Breast epithelium (tissue), 4 donors: ENCODE measurements at places on chromosomes 6 and 20.
A peak's percentile ranks its signal among the peaks of the same experiment; 100 is the strongest.

- no peaks in the 10 kb centered on the region for H3K4me1 ChIP-seq
- DNase-seq: no peak
- no peak overlapping the region for H3K27ac ChIP-seq
Observed at GRCh38 chr6:74447013-74447412, 751.0 kb downstream of the CD109 start.

DNA sequence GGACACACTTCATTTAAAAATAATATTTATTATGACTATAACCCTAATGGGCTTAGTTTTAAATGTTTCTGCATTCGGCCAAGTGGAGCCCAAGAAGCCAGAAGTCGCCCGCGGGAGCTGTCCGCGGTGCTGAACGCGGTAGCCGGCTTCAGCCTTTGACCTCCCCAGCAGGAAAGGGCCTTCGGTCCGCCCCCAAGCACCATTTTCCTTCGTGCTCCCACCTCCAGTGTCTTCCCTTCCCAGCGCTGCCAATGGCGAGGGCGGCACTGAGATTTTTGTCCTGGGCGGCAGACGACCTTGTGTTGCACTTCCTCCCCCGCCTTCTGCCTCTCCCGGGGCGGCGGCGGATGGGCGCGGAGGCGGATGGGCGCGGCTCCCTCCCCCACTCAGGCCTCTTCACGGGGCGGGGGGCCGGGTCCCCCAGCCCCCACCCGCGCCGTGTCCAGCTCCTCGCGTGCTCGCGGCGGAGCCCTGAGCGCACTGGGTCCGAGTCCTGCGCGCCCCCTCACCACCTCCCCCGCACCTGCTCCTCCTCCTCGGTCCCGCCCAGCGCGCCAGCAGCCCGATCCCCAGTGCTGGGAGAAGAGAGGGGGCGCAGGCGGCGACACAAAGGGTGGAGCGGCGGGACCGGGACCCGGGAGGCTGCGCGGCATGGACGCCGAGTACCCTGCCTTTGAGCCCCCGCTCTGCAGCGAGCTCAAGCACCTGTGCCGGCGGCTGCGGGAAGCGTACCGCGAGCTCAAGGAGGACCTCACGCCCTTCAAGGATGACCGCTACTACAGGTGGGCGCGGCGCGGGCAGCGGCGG lies 23.6 kb upstream of the TMEM181 start:
- H3K4me3 ChIP-seq: peak overlapping the region; percentile 79
- H3K4me1 ChIP-seq: no peaks in the 10 kb centered on the region
- no peak for DNase-seq
- H3K27ac ChIP-seq: no peak overlapping the region

DNA sequence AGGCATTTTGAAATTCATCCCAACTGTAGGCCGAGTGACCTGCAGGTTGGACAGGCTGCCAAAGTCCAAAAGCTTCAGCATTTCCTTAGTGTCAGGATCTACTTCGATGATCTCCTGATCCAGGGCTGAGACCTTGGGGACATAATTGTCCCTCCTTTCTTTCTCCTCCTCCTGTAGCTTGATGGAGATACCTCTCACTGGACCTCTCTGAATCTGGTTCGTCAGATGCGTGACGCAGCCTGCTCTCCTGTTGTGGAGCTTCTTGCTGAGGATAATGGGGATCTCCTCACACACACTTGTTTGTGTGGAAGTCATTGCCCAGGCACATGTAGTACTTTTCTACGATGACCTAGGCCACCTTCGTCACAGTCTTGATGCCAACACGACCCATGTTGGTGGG lies 1.5 kb upstream of the MAS1L start:
- no peaks in the 10 kb centered on the region for H3K4me1 ChIP-seq
- no peaks in the 10 kb centered on the region for H3K27me3 ChIP-seq
- DNase-seq: no peak

DNA sequence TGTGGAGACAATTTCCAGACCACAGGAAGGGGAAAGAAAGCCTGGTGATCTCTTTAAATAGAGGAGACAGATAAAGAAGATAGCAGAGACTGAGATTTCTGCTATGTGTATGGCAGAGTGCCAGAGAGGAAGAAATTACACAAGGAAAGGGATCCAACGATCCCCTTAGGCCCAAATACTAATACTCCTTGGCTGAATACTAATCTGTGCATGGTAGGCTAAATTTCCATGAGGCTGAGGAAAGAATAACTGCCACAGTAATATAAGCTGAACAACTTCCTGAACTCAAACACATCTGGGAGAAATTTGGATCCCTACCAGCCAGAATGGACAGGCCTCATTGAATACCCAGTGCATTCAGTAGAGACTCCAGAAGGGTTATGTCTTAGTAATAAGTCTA lies 83.3 kb upstream of the TNFAIP3 start:
- H3K4me1 ChIP-seq: no peaks in the 10 kb centered on the region
- no peak overlapping the region for H3K4me3 ChIP-seq
- no peak overlapping the region for H3K27ac ChIP-seq
- no peaks in the 10 kb centered on the region for H3K27me3 ChIP-seq
- no peak for DNase-seq

DNA sequence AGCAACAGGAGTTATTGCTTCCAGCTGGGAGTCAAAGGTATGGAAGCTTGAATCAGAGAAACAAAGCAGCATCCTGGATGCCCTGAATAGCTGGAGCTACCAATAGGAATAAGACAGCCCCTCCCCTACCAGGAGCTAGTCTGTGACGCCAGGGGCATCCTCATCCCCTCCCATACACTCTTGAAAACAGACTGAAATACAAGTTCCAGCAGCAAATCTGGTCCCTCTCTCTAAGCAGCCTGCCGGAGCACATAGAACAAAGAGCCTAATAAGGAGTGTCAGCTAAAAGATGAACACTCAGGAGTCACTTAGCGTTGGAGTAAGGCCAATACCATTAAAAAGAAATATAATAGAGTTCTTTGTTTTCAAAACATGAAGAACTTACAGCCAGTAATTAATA lies 25.6 kb downstream of the FILIP1 start:
- no peaks in the 10 kb centered on the region for H3K36me3 ChIP-seq
- no peaks in the 10 kb centered on the region for H3K4me1 ChIP-seq
- H3K4me3 ChIP-seq: no peak overlapping the region
- H3K27me3 ChIP-seq: no peaks in the 10 kb centered on the region
- peak; percentile 29 for DNase-seq

DNA sequence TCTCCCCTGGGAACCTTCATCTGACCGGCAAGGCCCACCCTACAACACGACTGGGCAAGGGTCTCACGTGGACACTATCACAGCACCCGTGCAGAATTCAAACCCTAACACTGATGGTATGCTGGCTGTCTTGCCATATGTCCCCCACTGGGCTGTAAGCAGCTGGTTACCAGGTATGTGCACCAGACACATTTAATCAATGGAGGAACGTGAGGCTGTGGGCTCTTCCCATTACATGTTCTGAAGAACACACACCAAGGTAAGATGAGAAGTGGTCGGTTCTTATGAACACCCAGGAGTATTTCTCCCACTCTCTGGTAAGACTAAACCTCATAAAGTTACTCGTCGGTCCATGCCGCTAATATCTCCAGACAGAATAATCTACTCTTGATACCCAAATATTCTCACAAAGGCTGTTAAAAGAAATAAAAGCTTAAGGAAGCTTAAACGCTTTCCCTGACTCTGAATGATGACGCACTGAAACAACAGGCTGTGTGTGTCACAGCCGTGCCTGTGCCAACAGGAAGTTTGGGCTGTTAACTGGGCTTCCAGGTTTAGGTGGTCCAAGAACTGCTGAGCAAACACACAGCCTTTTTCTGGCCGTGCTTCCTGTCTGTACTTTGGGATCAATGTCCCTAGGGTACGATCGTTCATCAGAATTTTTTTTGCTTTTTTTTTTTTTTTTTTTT lies 75.3 kb downstream of the SLC23A2 start:
- no peaks in the 10 kb centered on the region for H3K27me3 ChIP-seq
- no peak overlapping the region for H3K4me3 ChIP-seq
- DNase-seq: no peak
- no peaks in the 10 kb centered on the region for H3K36me3 ChIP-seq

- H3K4me1 ChIP-seq: no peaks in the 10 kb centered on the region
- no peaks in the 10 kb centered on the region for H3K27me3 ChIP-seq
- no peak for DNase-seq
- no peak overlapping the region for H3K4me3 ChIP-seq
Observed at GRCh38 chr6:33088258-33088930, 12.6 kb downstream of the HLA-DPB1 start.

DNA sequence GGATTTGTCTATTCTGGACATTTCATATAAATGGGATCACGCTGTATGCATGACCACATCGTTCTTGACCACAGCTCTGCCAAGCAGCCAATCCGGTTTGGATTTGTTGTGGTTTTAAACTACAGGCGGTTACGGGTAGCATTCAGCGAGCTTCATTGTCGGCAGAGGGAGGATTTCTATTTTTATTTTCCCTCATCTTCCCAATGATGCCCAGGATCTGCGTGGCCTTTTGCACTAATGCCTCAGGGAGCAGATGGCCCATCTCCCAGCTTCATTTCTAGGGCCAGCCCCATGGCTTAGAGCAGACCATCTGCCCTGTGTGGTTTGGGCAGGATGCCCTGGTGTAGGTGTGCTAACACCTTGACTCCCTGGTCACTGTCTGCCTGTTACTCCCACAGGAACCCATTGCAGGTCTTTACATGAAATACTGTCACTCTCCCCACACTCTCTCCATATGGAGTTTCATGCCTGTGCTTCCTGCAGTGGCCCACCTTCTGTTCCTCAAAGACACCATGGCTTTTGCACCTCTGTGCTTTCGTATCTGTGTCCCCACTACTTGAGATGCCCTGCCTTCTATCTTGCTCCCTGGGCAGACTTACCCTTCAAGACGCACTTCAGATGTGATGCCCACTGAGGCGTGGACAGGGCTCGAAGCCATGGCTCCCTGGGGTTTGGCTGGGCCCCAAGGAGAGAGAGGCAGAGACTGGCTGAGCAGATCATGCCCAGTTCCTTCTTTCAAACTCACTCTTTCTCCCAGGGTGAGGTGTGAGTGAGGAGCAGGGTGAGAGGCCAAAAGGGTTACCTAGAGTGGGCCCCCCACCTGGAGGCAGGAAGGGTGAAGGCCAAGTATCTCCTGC lies 26.0 kb downstream of the SDCBP2 start:
- no peak overlapping the region for H3K4me3 ChIP-seq
- H3K36me3 ChIP-seq: no peaks in the 10 kb centered on the region
- no peak overlapping the region for H3K27ac ChIP-seq
- H3K4me1 ChIP-seq: no peaks in the 10 kb centered on the region
- DNase-seq: no peak
